ENCODE measurements at places on chromosomes 5 and 9.
A peak's percentile ranks its signal among the peaks of the same experiment; 100 is the strongest.

DNA sequence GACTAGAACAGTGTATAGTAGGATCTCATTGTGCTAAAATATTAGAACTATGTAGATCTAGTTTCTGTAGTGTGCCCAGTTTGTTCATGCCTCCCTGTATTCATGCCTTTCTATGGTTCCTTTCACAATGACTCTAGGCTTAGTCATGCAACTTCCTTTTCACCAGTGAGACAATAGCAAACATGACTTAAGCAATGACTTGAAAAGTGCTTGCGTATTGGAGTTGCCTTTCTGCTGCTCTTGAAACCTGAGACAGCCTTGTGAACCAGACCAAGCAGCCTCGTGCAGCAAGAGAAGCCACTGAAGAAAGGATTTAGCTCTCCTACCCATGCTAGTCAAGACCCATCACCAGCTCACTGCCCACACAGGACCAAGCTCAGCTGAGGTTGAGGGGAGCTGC, 294.5 kb upstream of the TAS2R1 start:
- H3K27ac ChIP-seq = no peak overlapping the region
- no peaks in the 10 kb centered on the region for H3K36me3 ChIP-seq
- H3K27me3 ChIP-seq = no peaks in the 10 kb centered on the region
- no peak overlapping the region for H3K4me3 ChIP-seq
- H3K4me1 ChIP-seq = no peaks in the 10 kb centered on the region
- DNase-seq = no peak

GRCh38 chr9:33151601-33152000, 15.5 kb downstream of the B4GALT1 start:
- DNase-seq = no peak
- no peak overlapping the region for H3K4me3 ChIP-seq
- no peaks in the 10 kb centered on the region for H3K27me3 ChIP-seq
- peaks cover 22% of the 10 kb centered on the region for H3K4me1 ChIP-seq
- H3K27ac ChIP-seq = peak overlapping the region; percentile 79

DNA sequence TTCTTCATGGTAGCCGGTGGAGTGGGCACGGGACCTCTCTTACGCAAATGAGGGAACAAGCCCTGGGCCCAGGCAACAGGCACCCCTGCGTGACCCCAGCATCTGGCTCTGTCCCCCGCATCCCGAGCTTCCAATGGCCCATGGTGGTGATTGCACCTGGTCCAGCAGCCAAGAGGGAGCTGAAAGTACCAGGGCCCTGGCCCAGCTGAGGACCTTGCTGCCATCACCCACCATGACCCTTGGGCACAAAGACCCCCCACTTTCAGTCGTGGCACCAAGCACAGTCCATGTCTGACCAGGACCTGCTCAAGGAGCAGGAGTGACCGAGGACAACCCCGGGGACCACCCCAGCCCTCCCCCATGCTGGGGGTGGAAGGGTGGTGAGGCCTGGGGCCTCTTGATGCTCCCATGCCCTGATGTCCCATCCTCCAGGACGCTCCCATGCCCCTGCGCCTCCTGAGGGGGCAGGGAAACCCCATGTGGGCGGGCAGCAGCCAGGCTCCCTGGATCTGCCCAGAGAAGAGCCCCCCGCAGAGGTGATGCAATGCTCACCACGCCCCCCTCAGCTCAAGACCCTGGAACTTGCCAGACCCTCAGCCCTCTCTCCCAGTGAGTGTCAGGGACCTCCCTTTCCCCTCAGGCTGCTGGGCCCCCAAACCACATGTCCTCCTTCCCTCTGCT, 123.9 kb downstream of the ADAMTS2 start:
- H3K4me3 ChIP-seq = no peak overlapping the region
- no peak overlapping the region for H3K27ac ChIP-seq
- no peak for DNase-seq

- H3K36me3 ChIP-seq = no peaks in the 10 kb centered on the region
- H3K4me1 ChIP-seq = peaks cover 7% of the 10 kb centered on the region
- peak overlapping the region; percentile 99 for H3K27ac ChIP-seq
- H3K27me3 ChIP-seq = no peaks in the 10 kb centered on the region
Observed at GRCh38 chr5:55993013-55993412, 1.8 kb downstream of the IL6ST start.

DNA sequence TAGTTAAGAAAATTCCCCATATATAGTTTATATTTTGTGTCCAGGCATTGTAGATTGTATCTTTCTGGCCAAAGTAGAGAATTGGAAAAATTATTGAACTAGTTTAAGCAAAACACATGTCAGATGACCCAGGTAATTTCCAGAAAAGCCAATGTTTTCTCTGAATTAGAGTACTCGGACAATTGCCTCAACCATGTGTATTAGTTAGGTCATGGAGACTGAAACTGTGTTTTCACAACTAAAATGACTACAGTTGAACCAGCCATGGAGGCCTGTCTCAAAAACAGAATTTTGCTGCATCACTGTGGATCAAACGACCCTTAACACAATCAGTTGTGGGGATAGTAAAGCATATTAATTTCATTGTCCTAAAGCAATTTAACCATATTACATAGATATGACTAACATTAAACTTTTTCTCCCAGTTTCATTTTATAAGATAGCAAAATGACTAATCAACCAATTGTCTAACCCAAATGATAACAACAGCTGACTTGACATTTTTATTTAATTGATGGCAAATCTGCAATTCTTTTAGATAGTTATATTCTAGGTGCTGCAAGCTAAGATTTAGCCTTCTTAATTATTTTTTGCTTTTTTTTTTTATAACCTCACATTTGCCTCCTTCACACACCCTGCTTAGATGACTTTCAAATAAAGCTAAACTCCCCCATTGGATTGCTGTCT, 39.2 kb upstream of the SPDL1 start:
- no peaks in the 10 kb centered on the region for H3K4me1 ChIP-seq
- no peak overlapping the region for H3K4me3 ChIP-seq
- DNase-seq = no peak
- no peak overlapping the region for H3K27ac ChIP-seq

- no peak overlapping the region for H3K4me3 ChIP-seq
- H3K27me3 ChIP-seq = peaks cover 4% of the 10 kb centered on the region
- no peaks in the 10 kb centered on the region for H3K4me1 ChIP-seq
- H3K27ac ChIP-seq = no peak overlapping the region
- H3K36me3 ChIP-seq = no peaks in the 10 kb centered on the region
Observed at GRCh38 chr5:178297751-178298150, 65.1 kb upstream of the PHYKPL start.

- no peaks in the 10 kb centered on the region for H3K27me3 ChIP-seq
- H3K4me3 ChIP-seq = no peak overlapping the region
- no peak overlapping the region for H3K27ac ChIP-seq
- DNase-seq = no peak
- H3K4me1 ChIP-seq = no peaks in the 10 kb centered on the region
Observed at GRCh38 chr9:35951736-35952135, 6.2 kb downstream of the OR2S2 start.

DNA sequence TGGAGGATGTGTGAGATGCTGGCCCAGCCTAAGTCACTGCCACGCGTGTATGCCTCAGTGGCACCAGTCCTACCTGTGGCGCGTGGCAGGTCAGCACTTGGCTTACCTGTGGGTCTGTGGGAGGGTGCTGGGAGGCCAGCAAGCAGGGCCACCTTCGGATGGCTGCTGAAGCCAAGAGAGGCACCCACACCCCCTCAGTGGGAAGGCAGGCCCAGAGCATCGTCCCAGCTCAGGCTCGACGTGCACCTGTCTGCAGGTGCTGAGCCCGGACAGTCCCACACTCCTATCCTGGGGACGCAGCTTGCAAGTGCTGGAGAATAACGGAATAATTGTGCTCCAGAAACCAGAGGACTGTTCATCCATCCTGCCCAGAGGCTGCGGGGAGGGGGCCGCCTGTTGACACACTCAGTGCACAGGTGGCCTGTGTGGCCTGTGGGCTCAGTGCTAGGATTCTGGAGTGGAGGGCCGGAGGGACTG, 24.0 kb downstream of the NKD2 start:
- no peaks in the 10 kb centered on the region for H3K27me3 ChIP-seq
- H3K27ac ChIP-seq = no peak overlapping the region
- no peak for DNase-seq

DNA sequence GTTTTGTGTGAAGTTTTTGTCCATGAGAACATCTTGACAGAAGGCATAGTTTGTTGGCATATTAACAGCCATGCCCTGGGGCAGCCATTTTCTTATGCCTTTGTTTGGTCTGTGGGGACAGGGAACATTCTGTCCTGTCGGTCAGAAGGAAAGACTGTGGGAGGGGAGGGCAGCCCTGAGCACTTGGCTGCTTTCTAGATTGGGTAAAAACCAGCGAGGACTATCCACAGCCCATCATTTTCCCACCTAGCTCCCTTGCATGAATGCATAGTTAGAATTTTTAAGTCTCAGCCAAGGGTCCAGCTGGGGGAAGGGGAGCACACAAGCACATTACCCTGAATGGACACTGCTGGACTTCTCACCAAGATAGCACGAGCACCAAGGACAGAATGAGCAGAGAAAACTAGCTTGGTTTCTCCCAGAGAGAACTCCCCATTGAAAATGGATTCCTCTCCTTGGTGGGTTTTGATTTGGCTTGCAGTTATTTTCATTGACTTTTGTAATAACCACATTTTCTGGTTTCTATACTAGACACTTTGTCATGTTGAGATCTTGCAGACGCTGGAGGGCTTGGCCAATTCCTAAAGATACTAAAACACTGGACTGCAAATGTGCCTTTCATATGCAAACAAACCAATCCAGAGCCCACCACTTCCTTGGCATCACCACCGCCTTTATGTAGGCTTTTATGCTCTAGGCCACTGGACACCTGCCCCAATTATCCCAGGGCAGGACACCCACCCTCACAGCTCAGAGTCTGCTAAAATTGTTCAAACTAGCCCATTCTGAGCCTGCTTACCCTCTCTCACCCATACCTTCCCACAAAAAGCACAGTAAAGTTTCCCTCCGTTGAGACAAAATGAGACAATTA, 129.9 kb downstream of the BOD1 start:
- no peak overlapping the region for H3K4me3 ChIP-seq
- peak; percentile 90 for DNase-seq
- H3K27me3 ChIP-seq = no peaks in the 10 kb centered on the region
- no peaks in the 10 kb centered on the region for H3K36me3 ChIP-seq
- no peaks in the 10 kb centered on the region for H3K4me1 ChIP-seq
- H3K27ac ChIP-seq = peak overlapping the region; percentile 82

DNA sequence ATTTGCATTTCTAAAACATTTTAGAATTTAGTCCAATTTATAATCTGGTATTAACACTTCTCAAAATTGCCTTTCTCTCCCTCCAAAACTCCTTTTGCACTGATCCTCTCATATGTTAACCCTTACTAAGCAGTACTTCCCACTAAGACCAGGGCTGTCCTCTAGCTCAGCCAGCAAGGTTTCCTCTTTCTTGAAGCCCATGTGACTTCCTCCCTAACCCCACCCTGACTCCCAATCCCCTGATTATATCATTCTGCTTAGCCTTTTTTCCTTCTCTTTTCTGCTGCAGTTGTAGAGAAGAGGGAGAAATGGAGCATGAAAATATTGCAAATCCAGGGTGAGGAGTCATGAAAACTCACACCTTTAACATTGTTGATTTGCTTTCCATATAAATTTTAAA, 241.7 kb downstream of the MCTP1 start:
- no peaks in the 10 kb centered on the region for H3K36me3 ChIP-seq
- no peak for DNase-seq
- no peak overlapping the region for H3K27ac ChIP-seq
- H3K27me3 ChIP-seq = no peaks in the 10 kb centered on the region

- no peak for DNase-seq
- H3K27me3 ChIP-seq = no peaks in the 10 kb centered on the region
- no peak overlapping the region for H3K27ac ChIP-seq
- no peaks in the 10 kb centered on the region for H3K4me1 ChIP-seq
Observed at GRCh38 chr5:170440771-170441392, 51.7 kb upstream of the KCNMB1 start.

DNA sequence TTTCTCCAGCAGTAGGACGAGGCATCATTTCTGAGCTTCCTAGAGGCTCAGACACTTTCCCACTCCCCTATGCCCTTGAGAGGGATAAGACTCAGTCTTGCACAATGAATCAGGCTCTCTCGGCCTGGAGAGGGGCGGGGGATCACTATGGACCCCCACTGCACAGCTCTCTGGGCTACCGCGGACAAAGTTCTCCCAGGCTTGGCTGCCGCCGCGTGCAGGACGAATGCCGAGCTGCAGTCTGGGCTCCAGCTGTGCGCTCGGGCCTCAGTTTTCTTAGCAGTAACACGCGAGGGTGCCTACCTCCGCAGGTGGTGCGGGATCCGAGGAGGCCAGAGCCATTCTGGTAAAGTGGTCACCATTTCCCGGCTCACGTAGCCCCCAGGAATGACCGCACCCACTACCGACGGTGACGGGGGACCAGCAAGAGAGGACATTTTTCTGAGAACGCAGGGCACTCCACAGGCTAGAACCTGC, 3.4 kb upstream of the MYORG start:
- DNase-seq = no peak
- H3K27me3 ChIP-seq = no peaks in the 10 kb centered on the region
- H3K36me3 ChIP-seq = no peaks in the 10 kb centered on the region
- peaks cover 6% of the 10 kb centered on the region for H3K4me1 ChIP-seq
- peak overlapping the region; percentile 42 for H3K4me3 ChIP-seq

DNA sequence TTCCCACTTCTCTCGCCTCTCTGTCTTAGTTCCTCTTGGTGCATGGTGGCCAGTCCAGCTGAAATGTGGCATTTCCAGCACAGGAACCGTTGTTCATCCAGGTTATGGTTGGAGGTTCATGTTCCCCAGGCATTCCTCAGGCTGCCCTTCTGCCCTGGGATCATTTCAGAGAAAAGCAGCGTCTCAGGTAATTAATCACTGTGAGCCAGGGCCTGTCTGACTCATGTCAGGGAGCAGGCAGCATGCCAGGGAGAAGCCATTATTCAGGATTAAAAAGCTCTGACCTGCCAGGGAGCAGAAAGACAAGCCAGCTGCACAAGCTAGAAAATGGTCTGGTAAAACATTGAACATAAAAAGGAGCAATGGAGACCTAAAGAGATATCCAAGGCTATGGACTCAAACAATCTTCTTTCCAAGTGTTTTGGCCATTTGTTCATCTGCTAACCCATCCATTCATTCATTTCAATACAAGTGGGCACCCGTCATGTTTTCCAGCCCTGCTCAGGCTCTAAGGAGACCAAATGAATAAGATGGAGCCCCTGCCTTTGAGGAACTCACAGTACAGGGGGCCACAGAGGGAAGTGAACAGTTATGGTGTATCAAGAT, 241.4 kb downstream of the DRD1 start:
- H3K27ac ChIP-seq = no peak overlapping the region
- H3K27me3 ChIP-seq = peaks cover 4% of the 10 kb centered on the region
- H3K4me3 ChIP-seq = no peak overlapping the region
- DNase-seq = no peak

DNA sequence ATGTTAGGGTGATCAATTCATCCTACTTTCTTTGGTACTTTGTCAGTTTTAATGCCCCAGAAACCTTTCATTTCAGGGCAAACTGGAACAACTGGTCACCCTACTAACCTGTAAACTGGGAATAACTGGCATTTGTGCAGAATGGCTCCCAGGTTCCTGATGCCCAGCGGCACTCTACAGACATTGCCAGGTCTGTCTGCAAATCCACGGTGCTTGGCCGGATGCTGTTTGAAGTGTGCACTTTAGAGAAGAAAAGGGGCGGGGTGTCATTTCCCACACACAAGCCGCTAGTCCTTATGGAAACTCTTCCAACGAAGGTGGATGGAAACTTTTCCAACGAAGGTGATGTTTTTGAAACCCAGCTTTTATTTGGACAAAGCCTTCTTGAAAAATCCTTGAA, 49.9 kb upstream of the OTULINL start:
- no peak overlapping the region for H3K4me3 ChIP-seq
- no peaks in the 10 kb centered on the region for H3K36me3 ChIP-seq
- DNase-seq = no peak
- H3K27ac ChIP-seq = no peak overlapping the region

Measured in breast epithelium (tissue), 4 donors.